A549 treated with dexamethasone at 1 μM for 4 hours (cell line): ENCODE measurements at places on chromosomes 3 and 15. TPM values are rescaled to one million over a fixed set of nuclear protein-coding genes. Genes with fewer than 3 reads are reported as not detected.

The HCLS1 gene
- total RNA-seq = 0.08 to 0.15 TPM (median 0.11 TPM) in 4 of 5 replicates, not detected in the other

The ZNF501 gene
- 0.02 TPM in 1 of 5 replicates, not detected in the others for total RNA-seq

The RETNLB gene
- not detected in 5 replicates for total RNA-seq

The IGSF11 gene
- total RNA-seq = 3.6 to 5.4 TPM (median 5.1 TPM) in 5 replicates

The TTC21A gene
- 1.2 to 2.2 TPM (median 1.9 TPM) in 5 replicates for total RNA-seq

The CCR3 gene
- total RNA-seq = not detected in 5 replicates

The C15orf39 gene
- 24.8 to 36.1 TPM (median 34.0 TPM) in 5 replicates for total RNA-seq

The PLA2G4F gene
- 0.03 to 0.06 TPM in 2 of 5 replicates, not detected in the others for total RNA-seq

The TMEM207 gene
- total RNA-seq = not detected in 5 replicates

The ST3GAL6 gene
- total RNA-seq = 0.73 to 1.3 TPM (median 0.89 TPM) in 5 replicates

The PDE12 gene
- 14.2 to 20.0 TPM (median 19.1 TPM) in 5 replicates for total RNA-seq

The PIGZ gene
- total RNA-seq = 0.97 to 1.7 TPM (median 1.6 TPM) in 5 replicates

The CA12 gene
- total RNA-seq = 162 to 219 TPM (median 203 TPM) in 5 replicates

The PPP2R3A gene
- 1.4 to 2.6 TPM (median 2.1 TPM) in 5 replicates for total RNA-seq

The CHRM5 gene
- 0.04 TPM in 1 of 5 replicates, not detected in the others for total RNA-seq

The EBLN2 gene
- 0.30 to 0.47 TPM (median 0.41 TPM) in 5 replicates for total RNA-seq

The ARGFX gene
- not detected in 5 replicates for total RNA-seq

The CPNE9 gene
- 0.05 to 0.25 TPM (median 0.14 TPM) in 4 of 5 replicates, not detected in the other for total RNA-seq

The SERPINI1 gene
- 2.2 to 3.6 TPM (median 2.4 TPM) in 5 replicates for total RNA-seq

The TGM4 gene
- 0.25 to 0.39 TPM (median 0.27 TPM) in 5 replicates for total RNA-seq

The GOLGA6D gene
- not detected in 5 replicates for total RNA-seq

The SRPRB gene
- total RNA-seq = 51.8 to 63.8 TPM (median 56.0 TPM) in 5 replicates

The DGKG gene
- 5.8 to 9.2 TPM (median 7.2 TPM) in 5 replicates for total RNA-seq
